Activated CD4-positive, alpha-beta T cell treated with anti-CD3 and anti-CD28 coated beads for 1 hour (primary cell): ENCODE measurements at places on chromosomes 12 and 14.

DNA sequence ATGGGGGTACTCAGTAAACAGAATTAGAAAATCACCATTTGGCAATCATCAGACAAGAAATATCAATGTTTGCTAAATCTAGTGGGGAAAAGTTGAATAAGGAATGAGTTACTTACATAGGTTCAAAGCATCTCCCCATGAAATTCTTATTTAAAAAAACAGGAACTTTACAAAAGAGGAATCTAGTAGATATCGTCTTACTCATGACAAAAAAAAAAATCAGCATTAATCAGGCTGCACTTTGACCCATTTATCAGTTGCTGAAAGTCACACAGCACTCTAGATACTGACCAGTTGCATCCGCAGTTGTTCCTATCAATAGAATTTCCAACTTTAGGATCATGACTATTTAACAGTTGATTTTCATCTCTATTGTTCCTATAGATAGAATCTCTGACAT, 5.8 kb upstream of the DICER1 start:
- DNase-seq = no peak

DNA sequence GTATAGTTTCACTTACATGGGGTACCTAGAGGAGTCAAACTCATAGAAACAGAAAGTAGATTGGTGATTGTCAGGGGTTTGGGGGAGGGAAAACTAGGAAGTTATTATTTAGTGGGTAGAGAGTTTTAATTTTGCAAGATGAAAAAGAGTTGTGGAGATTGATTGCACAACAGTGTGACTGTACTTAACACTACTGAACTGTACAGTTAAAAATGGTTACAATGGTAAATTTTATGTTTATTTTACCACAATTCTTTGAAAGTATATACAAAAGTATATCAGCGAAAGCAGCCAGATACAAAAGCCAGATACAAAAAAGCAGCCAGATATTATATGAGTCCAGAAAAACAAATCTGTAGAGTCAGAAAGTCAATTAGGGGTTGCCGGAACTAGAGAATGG, 247.6 kb downstream of the IPO8 start:
- DNase-seq = no peak

DNA sequence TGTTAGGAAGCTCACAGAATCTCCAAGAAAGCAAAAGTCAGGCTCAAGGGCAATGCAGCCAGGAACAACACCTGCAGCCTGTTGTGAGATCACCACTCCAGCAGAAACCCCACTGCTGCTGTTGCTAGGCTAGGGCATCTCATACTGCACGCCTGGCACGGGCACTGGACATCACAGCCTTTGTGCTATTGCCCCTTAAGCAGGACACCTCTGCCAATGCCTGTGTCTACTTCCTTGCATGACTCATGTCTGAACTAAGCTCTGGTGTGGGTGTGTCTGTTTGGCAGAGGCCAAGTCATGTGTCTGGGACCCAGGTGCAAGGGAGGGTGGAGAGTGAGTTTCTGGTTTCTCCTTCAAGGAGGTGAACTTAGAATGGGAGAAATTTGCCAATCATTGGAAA, 10.0 kb upstream of the DDX47 start:
- peak; percentile 17 for DNase-seq

DNA sequence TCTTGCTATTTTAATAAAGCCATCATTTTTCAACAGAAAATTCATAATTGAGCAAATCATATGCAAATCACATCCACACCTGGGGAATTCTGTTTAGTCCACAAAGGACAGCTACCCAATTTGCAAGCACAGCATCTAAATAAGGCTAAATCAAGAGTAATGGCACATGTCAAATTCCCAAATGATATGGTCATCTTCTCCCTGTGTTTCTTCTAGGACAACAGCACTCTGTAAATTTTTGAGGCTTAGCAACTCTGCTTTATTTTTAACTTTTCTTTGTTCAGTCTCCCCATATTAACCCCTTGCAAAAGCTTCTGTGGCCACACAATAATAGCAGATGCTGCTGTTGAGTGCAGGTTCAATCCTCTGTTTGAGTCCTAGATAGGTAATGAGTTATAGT, 155.6 kb upstream of the DAAM1 start:
- DNase-seq = no peak

DNA sequence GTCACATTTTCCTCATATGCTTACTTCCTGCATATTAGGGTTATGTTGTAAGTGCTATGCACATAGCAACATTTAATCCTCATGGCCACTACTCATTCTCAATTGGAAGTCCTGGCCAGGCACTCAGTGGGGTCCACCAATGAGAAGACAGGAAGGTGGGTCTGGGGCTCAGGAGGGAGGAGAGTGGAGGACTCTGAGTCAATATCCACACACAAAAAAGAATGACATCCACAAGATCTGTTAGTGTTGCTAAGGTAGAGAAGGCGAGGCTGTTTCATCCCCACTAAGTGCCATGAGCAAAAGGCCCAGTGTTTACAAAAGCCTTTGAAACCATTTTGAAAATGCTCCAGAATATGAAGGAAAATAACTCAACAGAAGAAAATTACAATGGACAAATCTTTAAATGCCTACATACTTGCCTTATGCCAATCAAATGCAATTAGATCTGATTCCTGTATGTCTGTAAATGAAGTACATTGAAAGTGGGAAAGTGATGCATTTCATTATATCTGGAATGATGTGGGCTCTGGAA, 53.9 kb downstream of the EID3 start:
- no peak for DNase-seq

DNA sequence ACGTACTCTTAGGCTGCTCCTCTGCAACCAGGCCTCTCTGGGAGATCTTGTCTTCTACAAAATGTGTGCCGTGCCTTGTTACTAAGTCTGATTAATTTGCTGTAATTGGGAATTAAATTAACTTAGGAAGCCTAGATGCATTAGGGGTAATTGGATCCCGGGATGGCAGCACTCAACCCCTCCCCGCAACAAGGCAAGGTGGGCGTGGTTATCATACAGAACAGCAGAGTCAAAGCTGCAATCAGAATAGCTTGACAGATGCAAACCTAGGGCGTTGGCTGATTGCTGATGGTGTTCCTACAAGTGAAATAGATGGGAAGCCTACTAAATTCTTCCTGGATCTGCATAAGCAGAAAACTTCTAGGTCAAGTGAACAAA, 34.5 kb upstream of the NFYB start:
- no peak for DNase-seq

GRCh38 chr14:87430214-87430613, 562.8 kb downstream of the GALC start:
- DNase-seq = no peak

DNA sequence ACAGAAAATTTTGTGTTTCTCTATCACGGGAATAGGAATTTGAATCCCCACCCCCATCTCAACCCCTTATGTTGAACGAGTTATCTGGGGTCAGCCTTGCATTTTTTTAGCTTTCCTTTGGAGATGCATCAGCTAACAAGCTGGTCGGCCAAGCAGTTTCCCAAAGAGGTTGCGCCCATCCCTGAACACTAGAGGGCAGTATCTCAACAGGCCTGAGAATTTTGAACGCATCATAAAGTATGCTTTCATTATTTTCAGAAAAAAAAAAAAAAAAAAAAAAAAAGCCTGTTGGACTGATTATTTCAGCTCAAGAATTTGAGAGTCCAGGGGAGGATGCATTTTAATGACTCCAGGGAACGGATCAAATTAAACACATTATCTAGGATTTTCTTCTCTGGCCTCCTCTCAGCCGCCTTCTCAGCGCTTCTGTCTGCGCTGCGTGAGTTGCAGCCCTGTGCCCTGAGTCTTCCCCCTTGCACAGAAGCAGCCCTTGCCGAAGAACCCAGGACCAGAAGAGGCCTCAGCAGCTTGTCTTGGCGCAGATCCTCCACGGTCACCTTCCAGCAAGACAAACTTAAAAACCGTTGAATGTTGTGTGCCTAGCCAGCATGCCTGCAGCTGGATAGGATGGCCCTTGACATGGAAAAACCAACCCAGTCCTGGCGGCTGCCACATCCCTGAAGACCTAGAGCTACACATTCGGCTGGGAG, 76.6 kb upstream of the GZMB start:
- no peak for DNase-seq

GRCh38 chr14:54206516-54206915, 190.3 kb upstream of the CDKN3 start:
- DNase-seq = no peak

- no peak for DNase-seq
Observed at GRCh38 chr12:22054155-22054554, 8.1 kb downstream of the CMAS start.

DNA sequence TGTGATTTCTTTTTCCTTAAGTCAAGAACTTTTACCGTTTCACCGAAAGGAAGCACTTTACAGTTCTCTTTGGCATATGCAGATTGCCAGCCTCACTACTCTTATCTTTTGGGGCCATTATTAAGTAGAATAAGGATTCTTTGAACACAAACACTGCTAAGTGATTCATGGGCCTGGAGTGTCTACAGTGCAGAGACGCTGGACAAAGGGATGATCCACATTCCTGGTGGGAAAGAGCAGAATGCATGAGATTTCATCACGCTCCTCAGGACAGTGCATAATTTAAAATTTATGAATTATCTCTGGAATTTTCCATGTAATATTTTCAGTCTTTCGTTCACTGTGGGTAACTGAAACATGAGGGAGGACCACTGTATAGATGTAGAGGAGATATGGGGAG, 90.2 kb downstream of the TTLL5 start:
- DNase-seq = no peak

DNA sequence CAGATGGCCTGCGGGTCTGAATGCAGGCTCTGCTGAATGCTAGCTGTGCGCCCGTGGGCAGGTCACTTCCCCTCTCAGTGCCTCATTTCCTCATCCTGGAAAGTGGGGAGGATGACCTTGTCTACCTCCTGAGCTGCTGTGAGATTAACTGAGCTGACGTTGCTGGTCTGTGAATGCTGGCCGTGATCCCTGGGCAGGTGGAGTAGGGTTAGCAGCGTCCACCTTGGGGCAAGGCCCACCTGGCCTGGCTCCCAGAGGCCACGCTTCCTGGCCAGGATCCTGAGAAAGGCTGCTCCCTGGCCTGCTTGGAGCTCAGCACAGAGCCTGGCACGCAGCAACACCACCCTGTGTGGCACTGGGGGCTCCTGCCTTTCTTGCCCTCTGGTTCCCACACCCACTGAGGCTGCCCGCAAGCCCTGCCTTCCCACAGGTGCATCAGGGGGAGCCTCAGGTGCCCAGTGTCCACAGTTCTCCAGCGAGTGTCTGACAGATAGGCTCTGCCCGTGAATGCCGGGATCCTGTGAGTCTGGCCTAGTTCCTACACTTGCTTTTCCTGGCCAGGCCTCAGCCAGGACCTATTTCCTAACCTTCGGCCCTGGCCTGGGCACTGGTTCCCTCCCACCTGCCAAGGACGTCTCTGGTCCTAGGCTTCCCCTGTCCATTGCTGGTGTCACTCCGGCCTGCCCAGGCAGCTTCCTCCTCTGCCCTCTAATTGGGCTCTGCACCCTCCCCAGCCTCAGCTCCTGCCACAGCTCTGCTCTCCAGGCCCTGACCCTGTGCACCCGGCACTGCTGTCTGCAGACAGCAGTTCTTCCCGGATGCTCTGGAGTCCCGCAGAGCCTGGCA, 37.2 kb upstream of the TDRD9 start:
- DNase-seq = no peak
